Stimulated activated CD4-positive, alpha-beta T cell treated with anti-CD3 and anti-CD28 coated beads, TNF-alpha, amount 100 ng/mL, for 4 hours (primary cell): ENCODE measurements at places on chromosomes 7 and 10.

DNA sequence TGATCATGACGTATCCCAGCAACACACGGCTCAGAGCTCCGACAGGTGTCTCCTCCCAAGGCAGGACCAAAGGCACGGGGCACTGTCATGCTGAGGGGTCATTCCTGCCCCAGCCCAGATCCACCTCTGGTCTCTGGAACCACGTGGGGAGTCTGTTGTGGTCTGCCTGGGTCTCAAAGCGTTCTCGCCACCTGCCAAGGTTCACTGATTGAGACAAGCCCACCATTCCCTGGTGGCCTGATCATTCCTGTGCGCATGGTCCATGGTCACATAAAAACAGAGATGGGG lies 83.5 kb downstream of the HIPK2 start:
- DNase-seq, result no peak

GRCh38 chr10:97099868-97100267 lies 85.9 kb downstream of the SLIT1 start:
- no peak for DNase-seq

DNA sequence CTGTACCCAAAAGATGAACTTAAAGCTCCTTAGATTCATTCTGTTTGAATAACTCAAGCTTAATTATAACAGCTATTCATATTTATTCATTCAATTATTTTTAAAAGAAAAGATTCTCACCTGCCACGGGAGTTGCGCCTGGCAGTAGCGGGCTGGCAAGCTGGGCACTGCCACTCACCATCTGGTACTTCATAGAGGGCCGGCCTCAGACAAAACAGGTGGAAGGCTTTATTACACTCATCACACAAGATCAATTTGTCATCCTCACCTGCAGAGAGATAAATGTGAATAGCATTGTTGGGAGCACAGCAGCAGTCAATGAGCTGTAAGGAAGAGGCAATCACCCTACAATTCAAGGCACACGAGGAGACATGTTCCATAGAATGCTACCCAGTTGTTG lies 15.8 kb downstream of the FZD9 start:
- no peak for DNase-seq

GRCh38 chr7:155653803-155654202 lies 9.3 kb downstream of the RBM33 start:
- DNase-seq, result no peak

DNA sequence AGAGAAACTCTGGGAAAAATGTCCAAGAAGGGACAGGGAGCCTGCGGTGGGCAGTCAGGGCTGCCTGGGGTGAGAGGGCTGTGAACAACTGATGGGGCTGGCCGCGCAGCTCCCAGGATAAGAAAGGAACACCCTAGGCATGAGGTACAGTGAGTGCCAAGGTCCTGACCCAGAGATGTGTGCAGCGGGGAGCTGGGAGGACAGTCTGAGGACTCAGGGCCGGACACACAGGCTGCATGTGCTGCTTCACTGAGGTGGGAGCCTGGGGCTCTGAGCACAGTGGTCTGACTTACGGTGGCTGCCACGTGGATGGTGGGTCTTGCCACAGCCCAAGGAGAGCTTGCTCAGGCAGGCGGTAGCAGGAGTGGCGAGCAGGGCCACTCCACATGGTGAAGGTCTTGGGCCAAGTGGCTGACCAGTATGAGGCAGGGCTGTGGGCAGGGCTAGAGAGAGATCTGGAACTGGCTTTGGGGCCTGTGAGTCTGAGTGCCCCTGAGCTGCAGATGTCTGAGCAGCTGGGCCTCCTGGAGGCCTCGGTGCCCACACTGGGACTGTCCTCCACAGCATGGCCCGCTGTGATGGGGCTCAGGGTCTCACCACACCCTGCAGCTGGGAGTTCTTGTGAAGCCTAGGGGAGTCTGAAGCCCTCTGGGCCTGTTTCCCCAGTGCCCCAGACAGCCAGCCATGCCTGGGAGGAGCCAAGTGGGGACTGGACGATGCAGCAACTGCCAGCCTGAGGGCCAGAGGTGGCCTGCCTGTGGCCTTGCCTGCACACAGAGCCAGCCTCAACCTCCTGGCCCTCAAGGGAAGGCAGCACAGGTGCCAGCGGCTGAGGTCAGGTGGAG lies 60.3 kb downstream of the RASGEF1A start:
- no peak for DNase-seq

GRCh38 chr7:2511769-2512168 lies 7.8 kb upstream of the LFNG start:
- DNase-seq, result no peak

- DNase-seq, result no peak
These were observed 82.7 kb downstream of the SPAG6 start for GRCh38 chr10:22427890-22428571.

DNA sequence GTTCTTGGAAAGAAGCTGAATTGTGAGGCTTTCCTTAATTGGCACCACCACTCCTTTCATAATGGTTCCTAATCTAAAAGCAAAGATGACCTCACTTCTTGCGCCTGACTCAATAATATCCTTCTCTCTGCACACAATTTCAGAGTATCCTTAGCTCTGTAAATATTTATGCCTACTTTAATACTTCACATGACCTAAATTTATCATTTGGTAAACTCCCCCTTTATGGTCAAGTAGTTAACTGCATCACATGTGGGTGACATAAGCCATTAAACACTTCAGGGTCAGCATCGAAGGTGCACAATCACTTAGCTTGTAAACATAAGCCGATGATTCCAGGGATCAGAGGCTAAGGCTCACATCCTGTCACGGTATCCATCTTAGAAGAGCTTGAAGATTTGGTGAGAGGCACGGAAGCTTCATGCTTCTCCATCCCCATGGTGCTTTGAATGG lies 7.3 kb upstream of the RHOBTB1 start:
- DNase-seq, result no peak

DNA sequence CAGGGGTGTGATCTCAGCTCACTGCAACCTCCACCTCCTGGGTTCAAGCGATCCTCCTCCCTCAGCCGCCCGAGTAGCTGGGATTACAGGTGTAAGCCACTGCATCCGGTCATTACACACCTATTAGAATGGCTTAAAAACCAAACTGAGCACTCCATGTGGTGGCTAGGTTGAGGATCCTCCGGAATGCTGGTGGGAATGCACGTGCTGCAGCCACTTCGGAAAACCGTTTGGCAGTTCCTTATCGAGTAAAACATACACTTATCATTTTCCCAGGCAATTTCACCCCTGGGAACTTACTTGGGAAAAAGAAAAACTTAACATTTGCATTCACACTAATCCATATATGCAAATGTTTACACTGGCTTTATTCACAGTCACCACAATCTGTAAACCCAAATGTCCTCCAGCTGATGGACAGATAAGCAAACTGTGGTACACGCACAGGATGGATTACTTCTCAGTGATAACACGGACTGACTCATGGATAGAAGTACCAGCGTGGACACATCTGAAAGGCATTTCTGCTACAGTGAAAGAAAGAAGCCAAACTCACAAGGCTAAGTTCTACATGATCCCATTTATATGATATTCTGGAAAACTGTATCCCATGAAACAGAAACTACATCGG lies 20.4 kb downstream of the RFC2 start:
- DNase-seq, result no peak

GRCh38 chr10:61943674-61944378 lies 42.3 kb downstream of the ARID5B start:
- no peak for DNase-seq

DNA sequence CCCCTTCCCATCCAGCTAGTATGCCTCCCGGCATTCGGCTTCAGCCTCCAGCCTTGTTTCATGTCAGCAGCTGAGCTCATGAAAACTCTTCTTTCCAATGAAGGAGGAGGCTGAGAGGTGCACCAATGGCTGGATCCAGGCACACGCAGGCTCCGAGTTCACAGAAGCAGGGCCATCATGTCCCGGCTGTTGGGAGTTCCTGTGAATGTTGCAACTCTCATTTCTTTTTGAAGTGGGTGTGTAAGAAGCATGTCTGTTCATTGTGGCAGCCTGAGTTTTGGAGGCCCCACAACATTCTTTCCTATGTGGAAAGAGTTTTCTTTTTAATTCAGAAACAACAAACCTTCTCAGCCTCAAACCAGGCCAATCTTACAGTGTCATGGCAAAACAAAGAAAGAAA lies 89.7 kb downstream of the PTPRE start:
- DNase-seq, result no peak

DNA sequence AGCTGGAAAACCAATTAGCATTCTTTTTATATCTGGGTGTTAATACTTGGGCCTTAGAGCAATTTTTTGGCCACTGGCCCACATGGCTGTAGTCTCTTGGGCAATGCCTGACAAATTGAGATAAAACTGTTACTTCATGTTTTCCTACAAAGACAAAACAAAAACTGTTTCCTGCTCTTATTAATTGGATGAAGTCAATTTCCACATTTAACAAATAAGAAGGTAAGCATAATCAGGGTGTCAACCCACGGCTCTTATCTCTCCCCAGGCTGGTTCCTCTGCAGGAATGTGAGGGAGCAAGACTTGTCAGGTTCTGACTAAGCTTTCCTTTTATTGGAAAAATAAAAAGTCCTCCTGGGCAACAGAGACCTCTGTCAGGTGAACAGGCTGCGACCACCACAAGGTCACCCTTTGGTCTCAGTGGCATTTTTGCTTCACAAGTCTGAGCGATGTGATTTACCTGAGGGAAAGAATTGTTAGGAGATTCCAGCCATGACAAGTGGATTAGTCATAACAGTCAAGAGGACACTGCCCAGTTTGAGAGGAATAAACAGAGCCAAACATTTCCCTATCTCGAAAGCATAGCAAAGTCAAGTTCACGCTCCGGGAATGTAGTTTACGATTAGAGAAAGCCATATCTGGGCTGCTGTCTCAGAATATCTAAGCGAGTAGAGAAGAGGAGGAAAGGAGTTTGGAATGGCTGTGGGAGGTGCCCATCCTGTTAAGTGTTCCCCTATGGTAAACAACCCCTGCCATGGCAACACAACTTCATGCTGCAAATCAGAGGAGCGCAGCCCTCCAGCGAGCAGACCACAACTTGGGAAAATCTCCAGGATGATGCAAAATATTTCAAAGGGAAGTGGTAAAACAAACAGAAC lies 144.4 kb downstream of the TES start:
- no peak for DNase-seq

DNA sequence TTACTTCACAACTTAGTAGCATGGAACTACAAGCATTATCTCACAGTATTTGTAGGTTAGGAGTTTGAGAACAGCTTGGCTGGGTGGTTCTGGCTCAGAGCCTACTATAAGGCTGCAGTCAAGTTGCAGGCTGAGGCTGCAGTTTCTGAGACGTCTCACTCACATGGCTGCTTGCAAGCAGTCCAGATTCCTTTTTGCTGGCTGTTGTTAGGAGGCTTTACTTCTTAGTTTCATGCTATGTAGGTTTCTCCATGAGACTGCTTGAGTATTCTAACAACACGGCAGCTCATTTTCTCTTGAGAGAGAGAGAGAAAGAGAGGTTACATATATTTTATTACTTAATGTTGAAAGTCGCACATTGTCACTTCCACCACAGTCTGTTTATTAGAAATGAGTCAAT lies 1073.9 kb downstream of the NXPH1 start:
- no peak for DNase-seq

DNA sequence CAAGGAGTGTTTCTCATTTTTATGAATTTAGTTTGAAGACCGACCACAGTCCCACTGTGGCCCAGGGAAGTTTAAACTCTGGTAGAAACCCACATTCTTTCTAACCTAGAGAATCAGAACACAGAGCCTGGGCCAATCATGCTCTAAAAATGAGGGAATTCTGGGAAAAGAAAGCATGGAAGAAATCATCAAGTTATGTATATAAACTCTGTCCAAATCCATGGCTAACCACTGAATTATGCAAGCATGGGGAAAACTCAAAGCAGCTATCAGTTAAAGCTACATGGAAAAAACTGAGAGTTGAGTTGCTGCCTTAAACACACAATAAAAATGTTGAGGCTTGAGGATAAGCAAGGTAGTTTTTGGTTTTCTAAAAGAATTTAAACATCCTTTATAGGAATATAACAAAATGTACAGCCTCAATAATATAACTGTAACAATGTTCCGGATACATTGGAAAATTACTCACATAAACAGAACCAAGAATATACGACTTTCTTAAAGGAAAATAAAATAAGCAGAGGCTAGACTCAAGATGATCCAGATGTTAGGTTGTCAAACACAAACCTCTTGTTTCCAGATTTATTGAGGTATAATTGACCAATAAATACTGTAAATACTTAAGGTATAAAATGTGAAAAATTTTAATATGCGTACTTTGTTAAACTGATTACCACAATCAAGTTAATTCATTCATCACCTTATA lies 311.2 kb upstream of the GNAI1 start:
- DNase-seq, result no peak

GRCh38 chr10:12847361-12847975 lies 154.0 kb downstream of the CCDC3 start:
- DNase-seq, result no peak

DNA sequence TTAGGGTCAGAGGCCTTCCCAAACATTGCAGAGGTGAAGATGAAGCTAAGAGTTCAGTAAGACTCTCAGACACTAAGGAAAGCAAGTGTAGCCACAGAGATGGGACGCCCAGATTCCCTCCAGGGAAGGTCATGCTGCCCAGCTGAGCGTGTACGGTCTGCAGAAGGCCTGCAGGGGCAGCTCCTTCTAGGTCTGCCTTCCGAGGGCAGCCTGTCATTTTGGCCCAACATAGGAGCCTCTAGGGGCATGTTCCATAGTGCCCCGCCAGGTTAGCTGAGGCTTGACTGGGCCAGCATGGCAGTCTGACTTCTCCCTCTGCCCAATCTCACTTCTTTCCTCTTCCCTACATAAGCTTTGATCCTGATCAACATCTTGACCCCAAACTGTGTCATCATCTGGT lies 130.7 kb downstream of the PIP4K2A start:
- no peak for DNase-seq

DNA sequence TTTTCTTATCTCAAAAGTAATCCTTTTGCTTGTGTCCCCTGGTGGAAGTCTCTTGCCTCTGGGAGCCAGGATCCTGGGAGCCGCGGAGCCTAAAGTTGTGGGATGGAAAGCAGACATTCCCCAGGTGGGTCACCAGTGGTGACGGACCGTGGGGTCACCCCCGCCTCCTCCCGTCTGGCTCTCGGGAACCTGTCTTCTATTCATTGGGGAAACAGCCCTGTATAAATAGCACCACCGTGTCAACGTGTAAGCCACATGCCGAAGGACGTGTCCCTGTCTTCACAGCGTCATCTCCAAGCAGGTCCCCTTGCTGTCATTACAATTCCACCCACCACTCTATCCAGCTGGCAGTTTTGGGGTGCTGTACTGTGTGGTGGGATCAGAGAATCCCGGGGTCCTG lies 87.5 kb downstream of the ELFN1 start:
- DNase-seq, result no peak

DNA sequence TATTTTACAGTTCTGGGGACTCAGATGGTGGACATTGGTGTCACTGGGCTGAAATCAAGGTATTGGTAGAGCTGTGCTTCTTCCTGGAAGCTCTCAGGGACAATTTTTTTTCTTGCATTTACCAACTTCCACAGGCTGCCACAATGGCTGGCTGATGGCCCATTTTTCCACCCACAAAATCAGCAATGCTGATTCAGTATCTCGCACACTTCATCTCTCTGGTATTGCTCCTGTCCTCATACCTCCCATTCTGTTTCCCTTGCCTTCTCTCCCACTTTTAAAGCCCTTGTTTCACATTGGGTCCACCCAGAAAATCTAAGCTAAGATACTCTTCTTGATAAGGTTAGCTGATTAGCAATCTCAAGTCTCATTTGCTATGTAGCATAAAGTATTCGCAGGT lies 530.9 kb upstream of the POM121L12 start:
- DNase-seq, result no peak

GRCh38 chr7:116678780-116679179 lies 6.8 kb downstream of the MET start:
- no peak for DNase-seq

GRCh38 chr10:126497672-126498071 lies 109.4 kb upstream of the ADAM12 start:
- no peak for DNase-seq
